ENCODE measurements at places on chromosomes 4 and X. TPM values are rescaled to one million over a fixed set of nuclear protein-coding genes. Genes with fewer than 3 reads are reported as not detected.

The GLUD2 gene
- 2.2 TPM for total RNA-seq

The ANAPC4 gene
- 21.2 TPM for total RNA-seq

The SMS gene
- total RNA-seq: 259 TPM

The KANTR gene
- total RNA-seq: 6.9 TPM

The CFAP299 gene
- total RNA-seq: not detected

The GUCY1A1 gene
- total RNA-seq: not detected

The SSX3 gene
- not detected for total RNA-seq

The PSAPL1 gene
- total RNA-seq: not detected

The DCLK2 gene
- 2.8 TPM for total RNA-seq

The GRK4 gene
- total RNA-seq: 3.2 TPM

The MID1 gene
- 12.8 TPM for total RNA-seq

The CHRNA9 gene
- total RNA-seq: 0.49 TPM

The DKK2 gene
- 0.49 TPM for total RNA-seq

The MAGEA1 gene
- 7.1 TPM for total RNA-seq

The F8 gene
- 0.58 TPM for total RNA-seq

The USP46 gene
- 3.3 TPM for total RNA-seq

The PRAF2 gene
- 17.2 TPM for total RNA-seq

The SLC26A1 gene
- total RNA-seq: not detected

The MAGEA11 gene
- 34.9 TPM for total RNA-seq

The DBET gene
- total RNA-seq: not detected

The CHRDL1 gene
- total RNA-seq: 17.6 TPM

The CACNA1F gene
- total RNA-seq: not detected

The PIGA gene
- 12.3 TPM for total RNA-seq

The AVPR2 gene
- not detected for total RNA-seq

The CYBB gene
- not detected for total RNA-seq

The PRDM5 gene
- 3.2 TPM for total RNA-seq

The STAG2 gene
- total RNA-seq: 73.2 TPM

The HTRA3 gene
- 1.1 TPM for total RNA-seq

The CYSLTR1 gene
- not detected for total RNA-seq

The RBMXL3 gene
- not detected for total RNA-seq

The STARD8 gene
- total RNA-seq: 2.1 TPM

The SPANXA1 gene
- 18.7 TPM for total RNA-seq

The CSAG1 gene
- total RNA-seq: 60.4 TPM

The SHROOM2 gene
- total RNA-seq: 27.6 TPM

The CTAG1B gene
- total RNA-seq: 66.2 TPM

The AP1S2 gene
- 84.3 TPM for total RNA-seq

The RHOXF2B gene
- total RNA-seq: not detected

The SPIN4 gene
- 6.6 TPM for total RNA-seq

The TCEAL7 gene
- total RNA-seq: not detected

The TMLHE gene
- 5.4 TPM for total RNA-seq

The C4orf36 gene
- total RNA-seq: not detected

The HSFX2 gene
- not detected for total RNA-seq

The SYNPO2 gene
- total RNA-seq: 0.30 TPM

The DGKK gene
- not detected for total RNA-seq

The TRIM60 gene
- total RNA-seq: 0.19 TPM

Data from A375 (cell line).